ENCODE measurements at places on chromosomes 12 and 14.

DNA sequence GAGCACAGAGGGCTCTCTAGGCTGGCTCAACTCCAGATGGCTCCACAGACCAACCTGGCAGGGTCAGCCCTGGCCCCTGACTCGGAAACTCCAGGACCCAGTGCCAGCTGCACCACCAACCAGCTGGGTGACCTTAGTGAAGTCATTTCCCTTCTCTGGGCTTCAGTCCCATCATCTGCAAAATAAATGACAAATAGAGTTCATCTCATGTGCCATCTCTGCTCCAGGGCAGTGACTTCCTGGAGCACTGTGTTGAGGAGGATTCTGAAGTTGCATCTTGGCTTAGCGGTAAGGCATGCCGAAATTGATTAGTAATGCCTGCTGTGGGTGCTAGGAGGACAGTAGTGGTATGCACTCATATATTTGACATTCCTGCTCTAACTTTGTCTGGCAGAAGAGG, 31.5 kb downstream of the DTX1 start:
- no peak for DNase-seq

DNA sequence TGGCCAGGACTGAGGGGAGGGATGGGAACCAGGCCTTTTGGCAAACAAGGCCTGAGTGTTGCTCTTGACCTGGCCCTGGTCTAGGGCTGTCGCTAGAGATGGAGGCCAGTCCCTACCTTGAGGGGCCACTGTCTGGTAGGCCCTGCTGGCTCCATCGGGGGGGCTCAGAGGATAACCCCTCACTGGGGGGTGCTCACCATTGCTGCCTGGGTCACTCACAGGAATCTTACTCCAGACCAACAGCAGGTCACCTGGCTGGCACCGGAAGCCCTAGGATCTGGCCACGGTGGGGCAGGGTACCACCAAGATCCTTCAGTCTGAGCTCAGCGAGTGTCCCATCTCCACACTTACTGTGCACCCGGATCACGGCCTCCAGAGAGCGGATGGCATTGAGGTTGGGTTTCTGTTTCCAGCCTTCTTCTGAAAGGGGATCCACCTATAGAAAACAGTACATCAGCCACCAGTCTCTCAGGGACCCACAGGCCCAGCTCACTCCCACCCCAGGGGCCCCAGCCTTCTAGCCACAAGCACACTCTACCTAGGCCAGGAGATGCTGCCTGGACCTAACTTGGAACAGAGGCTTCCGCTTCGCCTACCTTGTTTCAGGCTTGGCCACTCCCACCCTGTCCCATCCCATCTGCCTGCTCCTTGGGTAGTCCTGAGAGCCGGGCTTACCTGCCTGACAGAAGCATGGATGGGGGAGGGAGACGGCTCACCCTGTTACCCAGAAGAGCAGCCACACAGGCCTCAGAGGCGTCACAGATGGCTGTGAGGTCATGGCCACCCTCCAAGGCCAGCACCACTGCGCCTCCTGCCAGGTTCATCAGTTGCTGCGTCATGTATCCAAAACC, 12.2 kb downstream of the SLC48A1 start:
- DNase-seq, result no peak

DNA sequence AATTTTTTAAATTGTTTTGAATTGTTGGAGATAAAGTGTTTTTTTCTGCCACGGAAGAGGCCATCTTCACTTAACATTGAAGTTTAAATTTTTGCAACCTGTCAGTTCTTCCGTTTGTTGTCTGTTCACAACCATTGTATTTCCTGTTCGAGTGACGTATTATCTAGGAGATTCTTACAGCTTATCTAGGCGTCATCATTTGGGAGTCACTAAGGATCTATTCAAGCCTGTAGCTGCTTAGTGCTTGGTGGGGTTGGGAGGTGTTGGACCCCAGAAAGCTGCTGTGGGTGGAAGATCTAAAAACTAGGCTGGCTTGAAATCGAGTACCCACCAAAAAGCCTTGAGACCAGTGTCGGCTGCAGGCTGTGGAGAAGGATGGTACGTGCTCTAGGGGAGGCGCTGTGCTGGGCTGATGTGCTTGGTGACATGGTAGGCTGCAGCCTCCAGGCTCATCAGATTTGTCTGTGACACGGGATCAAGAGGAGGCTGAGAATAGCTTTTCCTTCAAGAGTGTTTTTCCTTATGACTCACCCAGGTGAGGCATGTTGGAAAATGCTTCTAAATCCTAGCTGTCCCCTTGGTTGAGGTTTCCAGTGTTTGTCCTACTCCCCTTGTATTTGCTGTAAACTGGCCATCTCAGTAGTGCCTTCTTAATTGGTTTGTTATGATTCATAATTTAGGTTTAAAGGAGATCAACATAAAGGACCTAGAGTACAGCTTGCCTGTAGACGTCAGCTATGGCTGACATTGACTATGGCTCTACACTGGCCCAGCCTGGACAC, 57.8 kb downstream of the ATG14 start:
- no peak for DNase-seq

DNA sequence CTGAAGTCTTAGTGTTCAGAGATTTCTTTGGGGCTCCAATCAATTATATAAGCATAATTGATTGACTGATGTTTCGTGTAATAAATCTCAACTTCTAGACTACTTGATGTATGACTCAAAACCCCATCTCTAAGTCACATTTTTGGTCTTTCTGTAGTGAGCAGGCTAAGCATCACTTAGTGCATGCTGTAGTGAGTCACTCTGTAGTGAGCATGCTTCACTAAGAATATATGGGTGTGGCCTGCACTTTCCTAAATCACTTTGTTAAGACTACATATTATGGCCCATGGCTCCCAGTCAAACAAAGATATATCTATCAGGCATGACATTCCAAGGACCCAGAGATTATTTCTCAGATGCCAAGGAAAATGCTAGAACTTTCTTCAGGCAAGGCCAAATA, 909.4 kb upstream of the LRFN5 start:
- DNase-seq, result no peak

DNA sequence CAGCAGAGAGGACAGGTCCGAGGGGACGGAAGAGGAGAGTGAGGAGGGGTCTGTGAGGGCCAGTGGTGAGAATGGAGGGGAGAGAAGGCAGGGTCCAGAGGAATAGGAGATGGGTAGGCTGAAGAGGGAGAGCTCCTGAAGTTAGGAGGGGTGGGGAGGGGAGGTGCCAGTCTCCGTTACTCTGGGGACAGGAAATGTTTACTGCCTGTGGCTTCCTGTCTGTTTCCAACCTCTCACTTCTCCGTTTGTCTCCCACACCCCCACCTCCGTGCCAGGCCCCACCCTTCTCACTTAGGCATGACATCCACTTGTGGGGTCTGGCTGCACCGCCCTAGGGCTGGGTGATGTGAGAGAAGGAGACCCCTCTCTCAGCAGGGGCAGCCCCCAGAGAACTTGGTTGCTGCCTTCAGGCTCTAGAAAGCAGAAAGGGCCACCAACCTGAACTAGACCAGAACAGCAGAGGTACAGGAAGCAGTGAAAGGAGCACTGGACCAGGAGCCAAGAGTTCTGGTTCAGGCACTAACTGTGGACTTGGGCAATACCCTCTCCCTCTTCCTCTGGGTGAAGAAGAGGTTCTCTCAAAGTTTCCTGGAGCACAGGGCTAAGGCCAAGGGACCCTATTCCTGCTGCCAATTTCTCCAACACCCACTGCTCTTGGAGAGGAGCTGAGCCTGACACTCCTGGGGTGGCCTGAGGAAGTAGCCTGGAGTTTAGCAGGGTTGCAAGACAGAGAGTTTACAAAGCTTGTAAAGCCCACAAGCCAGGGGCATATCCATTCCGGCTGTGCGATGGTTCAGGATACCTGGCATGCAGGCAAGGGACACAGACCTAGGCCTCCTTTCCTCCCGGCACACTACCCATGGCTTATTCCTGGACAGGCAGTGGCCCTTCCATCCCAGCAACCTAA, 5.5 kb downstream of the ITGA5 start:
- peak; percentile 11 for DNase-seq
